Stimulated activated CD4-positive, alpha-beta T cell treated with anti-CD3 and anti-CD28 coated beads, TNF-alpha, amount 100 ng/mL, for 1 hour (primary cell): ENCODE measurements at places on chromosomes 2 and 18.

DNA sequence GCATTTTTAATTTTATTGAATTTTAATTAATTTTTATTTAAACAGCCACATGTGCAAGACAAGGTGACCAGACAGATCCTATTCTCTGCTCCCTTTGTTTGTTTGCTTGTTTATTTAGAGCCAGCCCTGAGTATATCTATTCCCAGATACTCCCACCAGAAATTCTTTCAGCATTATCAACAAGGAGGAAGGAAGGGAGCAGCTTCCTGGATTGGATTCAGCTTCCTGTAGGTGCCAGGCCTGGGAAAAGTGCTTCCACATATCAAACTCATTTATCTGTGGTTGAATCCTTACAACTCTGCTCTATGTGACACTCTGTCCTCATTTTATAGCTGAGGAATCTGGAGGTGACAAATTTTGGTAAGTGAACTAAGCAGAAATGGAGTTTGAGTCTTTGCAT lies 60.5 kb upstream of the KLF7 start:
- no peak for DNase-seq

DNA sequence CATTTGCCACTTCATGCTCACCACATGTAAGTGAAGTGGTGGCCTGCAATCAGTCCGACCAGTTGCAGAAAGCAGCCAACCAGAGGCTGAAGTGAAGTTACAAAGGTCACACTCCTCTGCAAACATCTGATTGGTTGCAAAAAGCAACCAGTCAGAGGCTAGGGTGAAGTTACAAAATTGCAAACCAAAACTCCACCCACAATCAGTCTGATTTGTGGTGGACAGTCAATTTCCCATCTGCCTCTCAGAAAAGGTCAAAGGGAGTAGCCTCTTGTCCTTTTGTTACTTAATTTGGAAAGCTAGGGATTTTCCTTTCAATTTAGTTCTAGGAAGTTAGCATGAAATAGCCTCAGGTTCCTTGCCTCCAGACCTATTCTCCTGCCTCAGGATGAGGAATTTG lies 185.0 kb downstream of the UXS1 start:
- no peak for DNase-seq

DNA sequence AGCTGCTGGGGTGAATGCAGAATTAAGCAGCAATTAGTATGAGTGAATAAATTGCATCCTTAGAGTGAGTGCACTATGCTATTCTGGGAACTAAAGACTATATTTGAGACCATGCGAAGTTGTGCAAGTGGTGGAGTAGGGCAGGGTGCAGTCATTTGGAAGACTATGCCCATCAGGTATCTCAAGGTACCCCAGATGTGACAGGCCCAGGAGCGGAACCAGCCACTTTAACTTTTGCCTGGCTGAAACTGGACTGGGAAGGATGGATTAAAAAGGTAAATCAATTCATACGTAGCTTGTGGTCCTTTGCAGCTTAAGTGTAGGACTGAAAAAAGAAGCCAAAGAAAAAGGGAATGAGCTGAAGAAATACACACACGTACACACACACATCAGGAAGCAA lies 1.7 kb downstream of the KYNU start:
- DNase-seq: no peak

- DNase-seq: no peak
These were observed 151.3 kb downstream of the ZNF236 start for GRCh38 chr18:76973520-76974266.

- no peak for DNase-seq
These were observed 158.3 kb downstream of the ZFP36L2 start for GRCh38 chr2:43068041-43068533.

GRCh38 chr2:79981316-79981715 lies 323.2 kb downstream of the LRRTM1 start:
- no peak for DNase-seq
